ENCODE measurements at places on chromosomes 7 and 10.

GRCh38 chr10:110443239-110444003 is 54.3 kb upstream of the DUSP5 start:
- DNase-seq = no peak

- DNase-seq = no peak
Observed at GRCh38 chr7:107464666-107465226, 5.1 kb upstream of the GPR22 start.

DNA sequence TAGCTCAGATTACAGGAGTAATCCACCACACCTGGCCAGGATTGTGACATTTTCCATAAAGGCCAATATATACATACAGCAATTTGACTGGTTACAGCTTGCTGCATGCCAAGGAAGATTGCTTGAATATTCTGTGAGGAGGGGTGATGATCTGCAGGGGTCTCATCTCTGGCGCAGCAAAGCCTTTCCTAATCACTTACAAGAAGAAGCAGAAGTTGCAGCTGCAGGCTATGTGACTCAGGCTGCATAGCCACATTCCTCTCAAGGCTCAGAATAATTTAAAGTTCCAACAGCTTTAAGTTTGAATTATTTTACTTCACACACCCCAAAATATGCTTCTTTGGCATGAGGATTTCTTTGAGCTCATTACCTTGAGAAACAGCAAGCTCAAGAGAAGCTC is 11.4 kb upstream of the RASGEF1A start:
- no peak for DNase-seq

DNA sequence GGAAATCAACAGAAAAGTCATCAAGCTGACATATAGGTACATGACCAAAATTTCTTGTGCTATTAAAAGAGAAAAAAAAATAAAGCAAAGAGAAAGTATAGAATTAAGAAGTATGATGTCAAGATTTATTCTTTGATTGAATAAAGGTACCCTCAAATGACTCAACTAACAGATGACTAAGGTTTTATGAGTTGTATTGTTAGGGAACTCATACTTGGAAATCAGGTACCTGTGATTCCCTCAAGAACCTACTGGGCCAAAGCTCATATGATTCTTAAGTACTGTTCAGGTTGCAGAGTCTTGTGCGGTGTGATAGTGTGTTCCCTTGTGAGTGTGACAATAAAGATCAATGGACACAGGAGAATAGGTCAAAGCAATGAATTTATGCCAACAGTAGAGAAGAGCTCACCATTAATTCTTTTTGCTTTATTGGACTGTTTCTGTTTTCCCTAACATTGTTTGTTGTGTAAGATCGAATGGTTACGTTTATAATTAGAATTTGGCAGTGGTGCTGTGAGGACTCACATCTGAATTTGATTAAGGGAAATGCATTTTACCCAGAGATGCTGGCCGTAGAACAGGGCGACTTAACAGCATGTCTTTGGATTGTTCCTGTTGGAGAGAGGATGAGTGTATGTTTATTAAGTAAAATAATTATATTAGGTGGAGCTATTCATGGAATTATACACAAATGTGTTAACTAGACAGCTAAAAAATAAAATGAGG is 293.2 kb upstream of the SEMA3D start:
- DNase-seq = no peak

- peak; percentile 70 for DNase-seq
Observed at GRCh38 chr7:47635091-47636080, 53.5 kb upstream of the TNS3 start.

DNA sequence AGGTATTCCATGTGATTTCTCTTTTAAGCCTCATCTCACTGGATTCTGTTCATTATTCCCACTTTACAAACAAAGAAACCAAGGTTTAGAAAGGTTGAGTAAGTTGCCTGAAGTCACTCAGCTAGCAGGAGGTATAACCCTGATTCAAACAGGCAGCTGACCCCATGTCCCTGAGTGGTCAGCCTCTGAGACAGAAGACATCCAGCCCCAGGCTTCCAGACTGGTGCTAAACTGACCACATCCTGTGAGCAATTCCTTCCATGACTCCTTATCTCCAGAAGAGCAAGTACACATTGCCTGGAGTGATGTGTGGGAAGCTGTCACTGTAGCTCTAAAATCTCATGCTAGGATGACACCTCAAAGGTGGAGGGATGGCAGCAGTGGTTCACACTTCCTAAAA is 3.7 kb downstream of the PLPP4 start:
- no peak for DNase-seq

GRCh38 chr7:112938863-112939573 is 147.6 kb downstream of the GPR85 start:
- no peak for DNase-seq

DNA sequence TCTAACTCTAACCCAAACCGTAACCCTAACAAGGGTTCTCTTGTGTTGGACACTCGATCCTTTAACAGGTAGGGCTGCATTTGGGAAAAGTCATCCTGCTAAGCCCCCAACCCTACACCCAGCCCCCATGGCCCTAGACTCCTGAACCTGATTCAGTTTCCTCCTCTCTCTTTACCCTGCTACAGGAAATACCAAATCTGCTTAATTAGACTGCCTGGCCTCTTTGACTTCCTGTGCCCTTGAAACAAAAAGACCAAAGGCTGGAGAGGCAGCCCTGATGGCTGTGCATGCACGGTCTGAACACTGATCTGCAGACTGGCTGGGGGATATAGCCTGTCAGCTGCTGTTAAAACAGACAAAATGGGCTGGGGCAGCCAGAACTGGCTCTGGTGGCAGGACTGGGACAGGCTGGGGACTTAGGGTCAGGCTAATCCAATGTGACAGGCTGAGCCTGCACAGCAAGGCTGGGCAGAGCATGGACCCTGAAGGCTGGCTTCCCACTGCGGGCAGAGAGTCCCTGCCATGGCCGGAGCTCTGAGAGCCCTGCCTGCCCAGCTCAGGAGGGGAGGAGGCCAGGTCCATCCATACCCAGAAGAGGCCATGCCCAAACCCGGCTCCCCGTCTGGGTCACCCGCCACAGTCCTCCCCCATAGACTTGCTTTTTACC is 51.0 kb upstream of the MSMB start:
- DNase-seq = no peak

DNA sequence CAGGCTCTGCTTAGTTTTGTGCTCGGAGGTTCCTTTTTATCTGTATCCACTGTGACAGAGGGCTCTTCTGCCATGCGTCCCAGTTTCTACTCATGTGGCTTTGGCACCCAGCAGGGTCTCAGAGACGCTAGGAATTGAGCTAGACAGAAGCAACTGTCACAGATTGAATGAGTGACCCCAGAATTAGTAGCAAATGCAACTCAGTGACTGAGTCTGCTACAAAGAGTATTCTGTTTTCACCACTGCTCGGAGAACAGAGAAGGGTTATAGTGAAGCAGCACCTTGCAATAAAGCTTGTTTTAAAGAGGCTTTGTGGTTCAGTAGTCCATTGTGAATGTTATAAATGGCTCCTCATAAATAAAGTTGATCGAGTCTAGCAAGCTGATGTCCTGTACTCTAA is 113.2 kb downstream of the DNAH11 start:
- DNase-seq = no peak

- no peak for DNase-seq
Observed at GRCh38 chr7:4325732-4326131, 356.4 kb upstream of the FOXK1 start.

DNA sequence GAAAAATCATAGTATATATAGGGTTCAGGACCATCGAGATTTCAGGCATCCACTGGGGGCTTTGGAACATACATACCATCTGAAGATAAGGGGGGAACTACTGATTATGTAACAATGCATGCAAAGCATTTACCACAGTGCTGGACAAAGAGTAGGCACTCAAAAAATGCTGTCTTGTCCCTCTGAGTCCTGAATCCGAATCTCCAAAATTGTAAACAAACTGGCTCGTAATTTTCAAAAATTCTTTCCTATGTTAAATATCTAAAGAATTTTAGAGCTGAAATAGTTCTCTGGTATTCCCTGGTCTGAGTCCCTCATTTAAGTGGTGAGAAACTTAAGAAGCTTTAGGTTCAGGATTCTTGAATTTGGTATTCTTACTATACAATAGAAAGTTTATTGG is 167.8 kb upstream of the ASAH2 start:
- no peak for DNase-seq

GRCh38 chr10:127148933-127149220 is 47.5 kb downstream of the INSYN2A start:
- no peak for DNase-seq

- DNase-seq = no peak
Observed at GRCh38 chr7:128919881-128920799, 9.6 kb upstream of the KCP start.

DNA sequence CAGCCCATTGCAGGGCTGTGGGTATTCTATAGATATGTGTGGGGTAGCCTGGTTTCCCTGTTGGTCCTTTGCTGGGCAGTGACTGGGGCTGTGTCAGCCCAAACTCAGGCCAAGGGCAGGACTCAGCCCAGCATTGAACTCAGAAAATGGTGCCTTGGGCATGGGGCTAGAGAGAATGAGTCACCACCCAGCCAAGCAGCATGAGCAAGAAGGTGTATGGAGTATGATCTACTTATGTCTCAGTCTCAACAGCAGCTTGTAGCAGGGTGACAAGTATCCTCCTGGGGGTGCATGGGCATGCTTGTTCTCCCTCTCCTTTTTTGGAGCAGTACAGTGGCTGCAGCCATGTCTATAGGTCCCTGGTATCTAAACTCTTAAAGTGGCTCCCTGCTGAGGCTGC is 32.0 kb downstream of the STK31 start:
- DNase-seq = no peak

DNA sequence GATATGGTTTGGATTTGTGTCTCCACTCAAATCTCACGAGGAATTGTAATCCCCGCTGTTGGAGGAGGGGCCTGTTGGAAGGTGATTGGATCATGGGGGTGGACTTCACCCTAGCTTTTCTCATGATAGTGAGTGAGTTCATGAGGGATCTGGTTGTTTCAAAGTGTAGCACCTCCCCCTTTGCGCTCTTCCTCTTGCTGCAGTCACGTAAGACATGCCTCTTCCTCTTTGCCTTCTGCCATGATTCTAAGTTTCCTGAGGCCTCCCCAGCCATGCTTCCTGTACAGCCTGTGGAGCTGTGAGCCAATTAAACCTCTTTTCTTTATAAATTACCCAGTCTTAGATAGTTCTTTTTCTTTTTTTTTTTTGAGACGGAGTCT is 17.1 kb downstream of the CDNF start:
- no peak for DNase-seq

GRCh38 chr7:47600199-47601118 is 18.5 kb upstream of the TNS3 start:
- no peak for DNase-seq

- no peak for DNase-seq
Observed at GRCh38 chr7:12619461-12620069, 49.0 kb downstream of the SCIN start.

DNA sequence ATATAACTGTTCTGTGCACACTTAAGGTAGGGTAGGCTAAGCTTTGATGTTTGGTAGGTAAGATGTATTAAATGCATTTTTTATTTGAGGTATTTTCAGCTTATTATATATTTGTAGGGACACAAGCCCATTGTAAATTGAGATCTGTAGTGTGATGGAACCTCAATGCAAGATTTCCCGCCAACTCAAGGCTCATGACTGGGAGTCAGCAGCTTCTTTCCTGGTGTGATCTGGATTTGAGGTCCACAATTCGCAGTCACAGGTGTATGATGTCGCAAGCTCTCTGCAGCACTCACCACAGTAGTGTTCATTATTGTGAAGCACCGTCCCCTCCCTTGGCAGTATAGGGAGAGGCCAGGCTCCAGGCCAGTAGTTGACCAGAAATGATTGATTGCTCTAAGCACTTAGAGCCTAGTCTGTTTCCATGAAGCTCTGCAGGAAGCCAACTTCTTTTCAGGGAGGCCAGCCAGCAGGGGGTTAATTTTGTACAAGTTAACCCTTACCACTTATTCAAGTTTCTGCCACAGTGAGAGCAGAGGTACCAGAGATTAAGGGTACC is 54.9 kb downstream of the SEM1 start:
- DNase-seq = peak; percentile 71

- DNase-seq = no peak
Observed at GRCh38 chr10:54587971-54588370, 213.1 kb downstream of the PCDH15 start.

- DNase-seq = no peak
Observed at GRCh38 chr7:134660961-134661376, 14.3 kb downstream of the BPGM start.

DNA sequence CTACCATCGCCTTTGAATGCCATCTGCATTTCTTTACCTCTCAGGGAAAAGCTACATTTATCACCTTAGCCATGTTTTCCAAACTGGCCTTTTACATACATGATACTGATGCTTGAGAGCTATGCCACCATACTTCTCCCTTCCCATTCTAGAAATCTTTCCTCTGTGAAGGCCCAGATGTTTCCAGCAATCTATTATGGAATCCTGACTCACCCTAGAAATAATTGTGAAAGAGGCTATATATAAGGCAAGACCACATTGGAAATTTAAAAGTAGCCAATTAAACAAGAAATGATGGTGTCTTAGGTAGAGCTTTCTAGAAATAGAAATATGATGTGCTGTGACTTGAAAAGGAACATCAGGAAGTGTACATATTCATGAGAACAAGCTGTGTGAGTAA is 389.7 kb downstream of the INHBA start:
- DNase-seq = no peak

DNA sequence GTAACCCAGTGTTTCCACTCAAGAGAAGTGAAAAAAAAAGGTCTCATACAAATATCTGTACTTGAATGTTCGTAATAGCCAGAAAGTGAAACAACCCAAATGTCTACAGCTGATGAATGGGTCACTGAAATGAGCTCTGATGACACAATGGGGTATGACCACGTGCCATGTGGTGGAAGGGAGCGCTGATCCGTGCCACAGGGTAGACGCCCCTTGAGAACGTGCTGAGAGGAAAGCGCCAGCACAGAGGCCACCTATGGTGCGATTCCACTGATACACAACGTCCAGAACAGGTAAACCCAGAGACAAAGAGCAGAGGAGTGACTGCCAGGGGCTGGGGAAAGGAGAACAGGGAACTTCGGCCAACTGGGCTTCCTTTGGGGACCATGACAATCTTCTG is 50.3 kb downstream of the MAD1L1 start:
- no peak for DNase-seq

DNA sequence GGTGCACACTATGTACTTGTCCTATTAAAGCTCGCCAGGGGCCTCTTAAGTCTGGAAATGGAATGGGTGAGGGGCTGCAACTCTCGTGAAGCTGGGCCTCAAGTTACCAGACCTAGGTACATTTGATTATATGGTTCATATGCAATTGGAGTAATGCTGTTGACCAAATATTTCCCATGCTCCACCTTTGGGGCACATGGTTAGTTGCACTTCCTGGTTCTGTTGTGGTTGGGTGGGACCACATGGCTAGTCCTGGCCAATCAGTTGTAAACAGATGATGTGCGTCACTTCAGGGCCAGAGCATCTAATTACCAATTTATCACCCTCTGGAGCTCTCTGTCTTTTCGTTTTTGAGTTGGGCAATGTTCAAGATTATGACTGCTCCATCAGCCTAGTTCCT is 39.5 kb upstream of the OPN4 start:
- no peak for DNase-seq
